ENCODE measurements at places on chromosomes 2 and 18. TPM values are rescaled to one million over a fixed set of nuclear protein-coding genes. Genes with fewer than 3 reads are reported as not detected.

Gene RGPD3
- total RNA-seq = not detected

- no peak for DNase-seq
These were observed 7.7 kb upstream of the SP140L start for GRCh38 chr2:230319211-230319862.

GRCh38 chr2:100810603-100811145 lies 9.3 kb upstream of the NPAS2 start:
- no peak for DNase-seq

GRCh38 chr2:237352279-237352845 lies 61.6 kb downstream of the COL6A3 start:
- no peak for DNase-seq

- peak; percentile 15 for DNase-seq
These were observed 1139.4 kb upstream of the GYPC start for GRCh38 chr2:125516496-125517109.

DNA sequence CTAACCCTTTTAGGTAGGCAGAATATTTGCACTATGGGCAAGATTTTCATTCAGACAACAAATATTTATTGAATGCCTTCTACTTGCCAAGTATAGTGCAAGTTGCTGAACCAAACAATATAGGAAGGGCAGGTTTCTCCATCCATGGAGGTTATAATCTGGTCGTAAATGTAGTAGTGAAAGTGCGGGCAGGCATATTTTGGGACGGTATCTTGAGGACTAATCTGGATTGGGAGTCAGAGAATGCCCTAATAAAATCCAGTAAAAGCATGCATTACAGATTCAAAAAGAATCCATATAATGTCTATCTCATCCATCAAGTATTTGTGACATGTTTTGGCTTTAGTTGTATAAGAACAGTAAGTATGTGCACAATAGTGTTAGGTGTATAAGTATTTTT lies 1.7 kb upstream of the NDUFV2 start:
- no peak for DNase-seq

Gene UGT1A10
- total RNA-seq = not detected

DNA sequence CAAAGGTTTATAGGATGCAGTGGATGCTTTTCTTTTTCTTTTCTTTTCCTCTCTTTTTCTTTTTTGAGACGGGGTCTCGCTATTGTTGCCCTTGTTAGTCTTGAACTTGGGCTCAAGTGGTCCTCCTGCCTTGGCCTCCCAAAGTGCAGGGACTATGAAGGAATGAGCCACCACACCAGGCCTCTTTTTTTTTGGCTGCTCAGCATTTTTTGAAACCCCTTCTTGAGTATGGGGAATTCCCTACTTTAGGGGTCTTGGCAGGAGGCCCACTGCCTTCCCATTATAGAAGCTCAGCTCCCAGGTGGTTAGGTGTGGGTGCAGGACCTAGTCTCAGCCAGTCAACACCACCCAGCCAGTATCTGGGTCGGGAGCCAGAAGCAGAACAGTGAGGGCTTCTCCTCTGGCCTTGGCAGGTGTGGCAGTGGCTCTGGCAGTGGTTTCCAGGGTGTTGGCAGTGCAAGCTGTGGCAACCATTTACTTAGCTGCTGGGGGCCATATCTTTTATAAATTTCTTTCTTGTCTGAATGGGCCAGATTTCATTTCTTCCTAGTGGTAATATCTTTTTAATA lies 51.4 kb upstream of the ACYP2 start:
- DNase-seq = no peak

- DNase-seq = no peak
These were observed 295.4 kb downstream of the CYP26B1 start for GRCh38 chr2:71852141-71852711.

Gene CENPA
- total RNA-seq = 45.6 TPM

- no peak for DNase-seq
These were observed 260.6 kb upstream of the NCKAP5 start for GRCh38 chr2:133828913-133829312.

DNA sequence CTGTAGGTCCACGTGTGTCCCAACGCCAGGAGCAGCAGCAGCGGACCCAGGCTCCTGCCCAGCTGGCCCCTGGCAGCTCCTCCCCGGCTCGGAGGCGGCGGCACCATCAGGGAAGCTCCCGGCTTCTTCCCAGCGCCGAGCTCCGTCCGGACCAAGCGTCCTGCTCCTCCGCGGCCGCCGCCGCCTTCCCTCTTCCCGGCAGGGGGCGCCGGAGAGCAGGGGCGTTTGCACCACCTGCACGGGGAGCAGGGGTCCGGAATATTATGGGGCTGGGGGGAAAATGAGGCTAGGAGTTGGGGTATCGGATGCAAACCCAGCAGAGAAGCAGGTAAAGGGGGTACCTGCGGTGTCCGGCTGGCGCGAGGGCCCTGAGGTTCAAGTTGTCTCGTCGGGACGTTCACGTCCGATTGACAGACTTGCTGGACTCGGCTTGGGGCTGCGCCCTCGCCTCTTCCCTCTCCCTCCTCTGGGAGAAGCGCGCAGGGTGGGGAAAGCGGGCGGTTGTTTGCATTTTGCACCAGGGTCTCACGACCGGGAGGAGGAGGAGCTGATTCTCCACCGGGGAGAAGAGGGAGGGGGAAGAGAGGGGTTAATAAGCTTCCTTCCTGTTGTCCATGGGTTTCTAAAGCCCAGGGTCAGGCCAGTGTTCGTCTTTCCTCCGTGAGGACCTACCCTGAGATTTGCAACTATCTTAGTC lies at the start of gene CCBE1:
CCBE1 (minus strand) TSS at position 188 of the 697 bp plus-strand sequence.
- DNase-seq = peak; percentile 63

- no peak for DNase-seq
These were observed 62.9 kb downstream of the COBLL1 start for GRCh38 chr2:164778723-164779122.

Gene AQP12A
- total RNA-seq = not detected

Gene LYPD1
- total RNA-seq = not detected

DNA sequence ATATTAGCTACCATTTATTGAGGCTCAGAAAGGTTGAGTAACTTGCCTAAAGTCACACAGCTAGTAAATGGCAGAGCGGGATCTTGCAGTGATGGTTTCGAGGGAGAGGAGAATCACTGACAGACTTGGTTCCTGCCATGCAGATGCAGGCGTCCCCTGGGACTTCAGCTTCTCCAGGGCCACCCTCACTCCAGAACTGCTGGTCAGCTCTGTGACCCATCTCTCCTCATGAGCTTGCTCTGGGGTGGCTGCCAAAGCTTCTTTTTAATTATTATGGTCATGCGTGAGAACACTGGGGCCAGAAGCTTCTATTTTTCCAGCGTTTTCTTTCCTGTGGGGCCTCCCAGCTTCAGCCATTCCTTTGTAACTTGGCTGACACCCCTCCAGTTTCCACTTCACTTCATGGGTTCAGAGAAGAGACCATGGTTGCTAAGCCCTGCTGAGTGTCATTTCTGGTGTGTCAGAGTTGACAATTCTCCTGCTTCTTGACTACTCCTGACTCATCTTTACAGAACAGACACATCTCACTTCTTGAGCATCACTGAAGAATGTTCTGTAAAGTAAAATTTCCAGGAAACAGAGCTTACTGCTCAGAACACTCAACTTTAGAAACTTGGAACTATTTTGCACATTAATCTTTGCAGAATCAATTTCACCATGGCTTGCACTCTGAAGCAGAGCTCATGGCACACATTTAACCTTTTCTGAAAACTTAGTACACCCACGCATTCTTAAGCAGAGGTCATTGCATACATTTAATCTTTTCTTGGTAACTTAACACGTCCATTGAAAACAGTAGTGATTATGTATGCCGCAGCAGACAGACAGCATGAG lies 70.4 kb downstream of the IL1R2 start:
- no peak for DNase-seq

GRCh38 chr18:24386681-24387080 lies 10.9 kb downstream of the OSBPL1A start:
- no peak for DNase-seq

GRCh38 chr2:239321596-239322415 lies 79.0 kb downstream of the HDAC4 start:
- peak; percentile 26 for DNase-seq

Gene SERPINB10
- not detected for total RNA-seq

- DNase-seq = no peak
These were observed 32.2 kb downstream of the DGKD start for GRCh38 chr2:233386382-233387041.

GRCh38 chr18:37527395-37527794 lies 38.2 kb downstream of the CELF4 start:
- DNase-seq = no peak

- no peak for DNase-seq
These were observed 37.9 kb upstream of the ZCCHC2 start for GRCh38 chr18:62484941-62485340.

DNA sequence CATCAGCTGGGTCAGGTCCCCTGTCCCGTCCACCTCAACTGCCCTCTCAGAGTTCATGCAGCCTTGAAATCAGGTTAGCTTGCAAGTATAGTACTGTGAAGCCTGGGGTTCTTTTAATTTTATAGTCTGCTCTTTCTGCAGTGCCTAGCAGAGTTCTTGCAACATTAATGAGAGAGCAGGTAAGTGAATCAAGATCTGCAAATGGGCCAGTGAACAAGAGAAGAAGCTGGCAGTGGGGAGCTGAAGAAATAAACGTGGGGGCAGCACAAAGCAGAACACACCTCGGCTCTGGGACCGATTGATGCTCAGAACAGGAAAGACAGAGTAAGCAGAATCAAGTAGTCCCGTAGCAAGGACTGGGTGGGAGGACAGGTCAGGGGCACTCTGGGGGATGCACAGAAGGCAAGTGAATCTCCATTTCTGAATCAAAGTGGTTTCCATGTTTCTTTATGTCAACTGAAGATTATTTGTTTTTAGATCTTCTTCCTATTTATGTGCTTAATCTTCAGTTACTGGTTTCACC lies 675.5 kb downstream of the RNF144A start:
- no peak for DNase-seq

DNA sequence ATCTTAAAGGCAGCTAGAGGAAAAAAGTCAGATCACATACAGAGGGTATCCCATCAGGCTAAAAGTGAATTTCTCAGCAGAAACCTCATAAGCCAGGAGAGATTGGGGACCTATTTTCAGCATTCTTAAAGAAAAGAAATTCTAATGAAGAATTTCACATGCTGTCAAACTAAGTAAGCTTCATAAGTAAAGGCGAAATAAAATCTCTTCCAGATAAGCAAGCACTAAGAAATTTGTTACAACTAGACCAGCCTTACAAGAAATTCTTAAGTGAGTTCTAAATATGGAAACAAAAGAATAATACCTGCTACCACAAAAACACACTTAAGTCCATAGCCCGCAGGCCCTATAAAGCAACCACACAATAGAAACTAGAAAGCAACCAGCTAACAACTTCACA lies 186.1 kb downstream of the ETAA1 start:
- no peak for DNase-seq

DNA sequence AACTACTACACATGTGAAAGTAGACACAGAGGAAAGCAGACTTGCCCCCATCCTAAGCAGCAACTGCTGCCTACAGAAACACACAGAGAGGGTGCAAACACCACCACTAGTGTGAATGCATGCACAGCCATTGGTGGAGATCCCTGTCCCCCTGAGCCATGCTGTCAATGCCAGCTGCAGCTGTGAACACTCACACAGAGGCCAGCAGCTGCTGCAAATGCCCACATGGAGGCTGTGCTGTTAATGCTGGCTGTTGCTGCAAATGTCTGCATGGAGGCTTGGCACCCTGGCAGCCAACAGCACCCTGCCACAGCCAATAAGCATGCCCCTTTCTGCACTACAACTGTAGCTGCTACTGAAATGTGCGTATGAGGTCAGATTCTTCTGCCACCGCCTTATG lies 355.0 kb downstream of the LNPK start:
- DNase-seq = no peak

DNA sequence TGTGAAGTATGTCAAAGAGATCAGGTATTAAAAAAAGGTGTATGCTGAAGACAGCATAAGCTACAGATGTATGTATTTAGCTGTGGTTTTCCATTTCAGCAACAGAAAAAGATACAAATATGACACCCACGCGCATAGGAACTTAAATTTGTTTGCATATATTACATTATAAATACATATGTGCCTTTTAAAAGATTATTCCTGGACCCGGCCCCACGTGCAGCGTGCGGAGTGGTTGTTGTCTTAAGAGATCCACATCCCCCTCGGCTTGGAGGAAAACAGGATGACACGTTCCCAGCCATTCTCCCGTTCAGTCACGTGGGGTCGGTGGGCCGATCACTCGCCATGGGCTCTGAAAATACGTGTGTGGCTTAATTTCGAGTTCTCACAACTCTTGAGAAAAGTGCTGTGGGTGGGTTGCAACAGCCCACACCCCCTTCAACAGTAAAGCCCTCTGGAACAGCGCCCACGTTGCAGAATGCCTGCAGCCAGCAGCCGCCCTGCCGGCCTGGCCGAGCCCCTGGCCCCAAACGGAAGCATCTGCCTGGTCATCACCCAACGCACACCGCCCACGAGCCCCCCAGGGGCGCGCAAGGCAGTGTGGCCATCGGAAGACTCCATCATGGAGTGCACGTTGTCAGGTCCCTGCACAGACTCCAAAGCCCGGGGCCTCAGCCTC lies 18.6 kb upstream of the KCNG2 start:
- DNase-seq = no peak

GRCh38 chr2:122610948-122611609 lies 855.6 kb downstream of the TSN start:
- no peak for DNase-seq

- peak; percentile 23 for DNase-seq
These were observed 29.9 kb upstream of the GPR155 start for GRCh38 chr2:174516501-174517378.

- DNase-seq = no peak
These were observed 38.6 kb downstream of the ACOXL start for GRCh38 chr2:110770959-110771431.

Gene C2orf92
- 4.5 TPM for total RNA-seq

GRCh38 chr2:120650022-120650644 lies 85.5 kb upstream of the GLI2 start:
- DNase-seq = no peak

Gene DPYSL5
- not detected for total RNA-seq

DNA sequence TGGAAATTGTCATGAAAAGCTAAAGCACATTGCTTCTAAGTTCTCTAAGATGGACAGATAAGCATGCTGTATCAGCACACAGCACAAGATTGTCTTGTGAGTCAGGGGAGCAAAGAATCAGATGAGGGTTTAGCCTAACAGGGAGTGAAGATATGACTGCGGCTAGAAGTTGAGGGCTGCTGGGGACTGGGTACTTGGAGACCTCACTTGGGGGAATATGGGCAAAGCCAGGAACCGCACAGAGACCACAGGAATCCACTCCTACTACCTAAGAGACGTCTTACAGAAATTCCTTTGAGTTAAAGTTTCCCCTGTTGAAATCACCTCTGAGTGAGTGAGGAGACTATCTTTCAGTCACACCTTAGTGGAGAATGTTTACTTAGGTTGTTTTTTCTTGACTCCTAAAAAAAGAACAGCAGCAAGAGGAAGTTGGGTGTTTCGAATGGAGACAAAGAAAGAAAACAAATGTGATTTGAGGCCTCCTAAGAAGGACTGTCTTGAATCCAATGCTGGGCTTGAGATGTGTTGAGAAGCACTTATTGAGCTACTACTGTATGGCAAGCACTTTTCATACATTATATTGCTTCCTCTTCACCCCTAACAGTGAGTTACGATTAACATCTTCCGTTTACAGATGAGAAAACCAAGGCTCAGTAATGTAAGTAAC lies 100.7 kb downstream of the ANKRD44 start:
- DNase-seq = peak; percentile 11

Gene KHK
- total RNA-seq = 10.7 TPM

Data from K562 (cell line).